Lung (tissue), 17 donors: ENCODE measurements at places on chromosomes 1 and 21.

DNA sequence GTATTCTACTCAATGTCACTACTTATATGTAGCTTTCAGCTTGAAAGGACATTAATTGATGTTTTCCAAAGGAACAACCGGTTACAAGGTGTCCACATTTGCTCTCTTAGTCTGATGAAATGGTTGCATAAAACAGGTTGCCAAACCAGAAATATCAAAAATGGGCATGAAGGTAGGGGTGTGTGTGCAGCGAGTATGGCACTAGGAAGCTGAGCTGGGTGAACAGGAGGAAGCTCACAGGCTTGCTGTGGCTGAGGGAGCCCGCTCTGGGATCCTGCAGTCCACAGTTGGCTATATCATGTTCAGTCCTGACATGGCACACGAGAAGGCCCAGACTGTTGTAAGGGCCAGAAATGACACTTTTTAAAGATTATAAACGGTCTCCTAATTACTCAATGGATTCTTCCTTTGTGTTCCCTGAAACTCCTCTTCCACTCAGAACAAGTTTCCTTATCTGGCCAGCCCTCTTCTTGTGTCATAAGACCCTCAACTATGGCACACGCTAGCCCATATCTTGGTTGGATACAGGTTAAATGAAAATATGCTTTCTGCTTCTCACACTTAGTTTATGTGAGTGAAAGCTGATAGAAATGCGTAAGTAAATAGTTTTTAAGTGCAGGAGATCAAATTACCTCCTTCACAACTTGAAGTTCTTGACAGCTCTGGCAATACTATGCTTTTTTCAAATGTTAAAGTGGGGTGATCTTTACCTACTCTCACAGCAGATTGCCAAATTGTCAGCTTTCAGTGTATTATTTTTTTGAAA, 201.5 kb downstream of the LMO4 start:
- DNase-seq: no peak

DNA sequence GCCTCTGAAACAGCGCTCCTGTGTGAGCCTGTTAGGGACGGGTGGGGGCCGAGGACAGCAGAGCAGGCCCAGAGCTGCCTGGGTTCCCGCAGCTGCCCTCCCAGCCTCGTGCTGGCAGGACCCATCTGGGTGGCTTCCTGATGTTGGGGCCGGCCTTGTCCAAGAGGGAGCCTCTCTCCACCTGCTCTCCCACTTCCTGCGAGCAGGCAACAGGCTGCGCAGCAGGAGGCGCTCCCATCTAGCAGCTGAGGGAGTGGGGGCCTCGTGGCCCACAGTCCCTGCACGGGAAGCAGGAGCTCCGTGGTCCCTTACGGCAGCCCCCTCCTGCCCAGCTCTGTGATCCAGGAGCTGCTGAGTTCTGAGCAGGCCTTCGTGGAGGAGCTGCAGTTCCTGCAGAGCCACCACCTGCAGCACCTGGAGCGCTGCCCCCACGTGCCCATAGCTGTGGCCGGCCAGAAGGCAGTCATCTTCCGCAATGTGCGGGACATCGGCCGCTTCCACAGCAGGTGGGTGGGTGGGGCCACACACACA, 68.0 kb downstream of the TRIM11 start:
- DNase-seq: no peak

- no peak for DNase-seq
Measured at GRCh38 chr1:248416226-248416625, 13.4 kb downstream of the OR2T1 start.

GRCh38 chr1:103353391-103353790, 172.1 kb upstream of the RNPC3 start:
- DNase-seq: no peak

DNA sequence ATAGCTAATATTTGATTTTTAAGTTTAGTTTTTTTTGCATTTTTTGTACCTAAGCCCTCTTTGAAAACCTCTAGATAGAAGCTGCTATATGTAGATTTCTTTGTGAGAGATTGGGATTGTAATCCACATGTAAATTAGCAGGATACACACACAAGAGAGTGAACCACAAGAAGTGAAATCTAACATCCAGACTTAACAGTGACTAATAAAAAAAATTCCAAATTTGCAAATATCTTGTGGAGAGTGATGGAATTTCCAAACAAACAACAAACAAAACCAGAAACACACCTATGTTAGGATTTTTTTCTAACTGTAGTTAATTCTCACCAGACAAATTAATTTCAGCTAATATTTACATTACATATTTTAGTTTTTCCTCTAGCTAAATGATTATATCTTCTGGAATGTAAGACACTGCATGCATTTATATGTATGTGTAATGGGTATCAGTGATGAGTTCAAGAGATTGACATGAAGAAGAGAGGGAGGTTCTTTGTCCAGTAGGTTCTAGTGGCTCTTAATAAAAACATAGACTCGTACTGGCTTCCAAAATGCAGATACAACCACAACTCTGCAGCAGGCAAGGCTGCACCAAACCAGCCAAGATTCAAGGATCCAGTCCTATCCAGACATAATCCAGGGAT, 12.8 kb downstream of the CLDN17 start:
- DNase-seq: no peak

DNA sequence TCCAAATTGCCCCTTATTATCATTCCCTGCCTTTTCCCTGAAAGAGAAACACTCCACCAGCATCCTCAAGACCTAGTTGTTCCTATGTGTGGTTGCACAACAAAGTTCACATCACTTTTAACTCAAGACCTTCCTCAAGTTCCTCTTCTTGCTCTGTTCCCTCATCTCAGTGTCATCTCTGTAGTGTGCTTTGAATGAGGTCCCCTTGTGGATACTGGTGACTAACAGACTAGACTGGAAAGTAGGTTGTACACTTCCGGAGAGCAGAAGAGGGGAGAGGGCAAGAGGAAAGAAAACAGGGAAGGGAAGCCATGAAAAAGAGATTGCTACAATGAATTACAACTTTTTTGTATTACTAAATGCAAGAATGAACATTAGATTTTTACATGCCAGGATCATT, 853.8 kb downstream of the USP25 start:
- DNase-seq: no peak

- DNase-seq: peak; percentile 64
Measured at GRCh38 chr1:78145105-78145580, 99.4 kb downstream of the GIPC2 start.

GRCh38 chr1:110203021-110203661, 7.0 kb upstream of the KCNC4 start:
- peak; percentile 78 for DNase-seq

- no peak for DNase-seq
Measured at GRCh38 chr1:58841455-58841854, 57.6 kb upstream of the JUN start.

DNA sequence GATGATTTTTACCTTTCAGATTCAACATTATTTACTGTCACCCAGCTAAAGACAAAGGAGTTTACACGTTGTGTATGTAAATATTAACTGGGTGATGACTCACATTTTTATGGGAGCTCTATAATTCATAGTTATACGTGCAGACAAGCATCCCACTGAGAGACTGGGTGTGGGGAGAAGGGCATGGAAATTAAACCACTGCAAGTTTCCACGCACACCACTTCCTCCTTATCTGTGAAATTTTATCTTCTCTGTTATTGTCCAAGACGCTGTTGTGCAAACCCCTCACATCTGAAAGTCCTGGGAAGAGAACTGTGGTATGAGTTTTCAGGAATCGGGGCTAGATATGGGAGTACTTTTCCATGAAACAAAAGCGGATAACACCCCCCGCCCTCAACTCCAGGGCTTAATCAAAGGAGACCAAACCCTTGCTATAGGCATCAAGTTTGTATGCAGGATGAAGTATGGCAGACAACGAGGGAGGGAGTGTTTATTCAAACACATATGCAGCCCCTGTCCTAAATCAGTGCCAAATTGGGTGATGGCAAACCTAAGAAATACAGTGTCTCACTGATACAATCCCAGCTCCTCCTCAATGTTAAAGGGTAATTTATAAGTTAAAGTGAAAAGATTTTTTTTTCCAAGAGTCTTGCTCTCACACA, 23.3 kb upstream of the DPT start:
- DNase-seq: peak; percentile 30

DNA sequence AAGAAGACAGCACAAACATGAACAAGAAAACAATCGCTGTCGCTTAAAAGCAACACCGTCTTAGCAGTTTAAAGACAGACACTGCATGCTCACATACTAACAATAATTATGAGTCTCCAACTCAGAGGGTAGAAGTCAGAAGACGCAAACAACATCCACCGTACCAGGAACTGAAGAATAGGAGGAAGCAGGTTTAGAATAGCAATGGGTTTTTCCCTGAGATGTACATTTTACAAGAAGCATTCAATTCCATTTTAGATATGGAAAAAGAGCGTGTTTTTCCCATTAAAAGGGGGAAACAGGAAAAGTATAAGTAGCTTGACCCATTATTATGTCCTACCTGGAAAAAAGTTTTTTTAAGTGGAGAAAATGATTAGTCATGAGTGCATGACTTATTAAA, 34.5 kb upstream of the KCNE1 start:
- no peak for DNase-seq

GRCh38 chr21:46158666-46159300, 3.4 kb upstream of the FTCD start:
- no peak for DNase-seq
